Fibroblast of pulmonary artery (primary cell): ENCODE measurements at places on chromosomes 4 and X.
A peak's percentile ranks its signal among the peaks of the same experiment; 100 is the strongest.

GRCh38 chrX:147894366-147894963 is 17.3 kb upstream of the FMR1 start:
- peak; percentile 20 for DNase-seq

GRCh38 chr4:137655302-137655701 is 123.0 kb upstream of the PCDH18 start:
- no peak for DNase-seq

DNA sequence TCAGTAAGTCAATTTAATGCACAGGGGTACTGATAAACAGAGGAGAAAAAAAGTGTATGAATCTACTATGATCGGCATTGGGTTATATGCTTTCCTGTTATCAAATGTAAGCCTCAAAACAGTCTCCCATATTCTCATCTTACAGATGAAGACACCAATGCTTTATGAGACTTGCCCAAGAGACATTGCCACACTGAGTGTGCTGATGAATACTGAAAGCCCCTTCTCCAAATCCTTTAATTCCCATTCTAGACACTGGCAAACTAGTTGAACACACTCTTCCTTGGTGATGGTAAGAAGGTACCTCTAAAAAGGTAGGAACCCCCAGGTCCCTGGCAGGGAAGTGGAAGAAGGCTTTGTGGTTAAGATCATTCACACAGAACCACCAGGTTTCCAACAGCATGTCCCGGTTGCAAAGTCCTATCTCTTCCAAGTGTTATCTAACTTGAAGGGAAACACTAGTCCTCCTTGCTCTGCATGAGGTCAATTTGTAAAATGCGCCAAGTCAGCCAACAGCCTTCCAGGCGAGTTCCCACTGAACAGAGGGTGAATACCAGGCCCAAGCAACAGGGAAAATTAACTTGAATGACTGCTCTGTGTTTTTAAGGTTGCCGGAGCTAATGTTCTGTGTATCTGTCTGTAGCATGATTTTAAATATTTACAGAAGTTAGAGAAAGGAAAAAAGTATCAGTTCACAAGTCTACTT is 5.1 kb downstream of the SETD7 start:
- DNase-seq: peak; percentile 51

DNA sequence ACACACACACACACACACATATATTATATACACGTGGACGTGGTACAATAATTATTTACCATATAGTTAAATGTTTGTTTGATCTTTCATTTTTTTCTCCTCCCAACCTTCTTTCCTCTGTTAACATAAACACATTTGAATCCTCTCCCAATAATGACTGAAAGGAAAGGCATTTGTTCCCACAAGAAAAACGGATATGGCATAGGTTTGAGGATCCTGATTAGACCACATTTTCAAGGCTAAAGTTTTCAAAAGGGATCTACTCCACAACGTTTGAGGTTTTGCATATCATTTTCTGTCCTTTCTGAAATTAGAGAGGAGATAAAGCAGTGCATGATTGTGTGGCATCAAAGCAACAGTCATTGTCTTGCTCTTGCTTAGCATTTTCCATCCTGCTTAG is 1883.4 kb downstream of the STIM2 start:
- peak; percentile 1 for DNase-seq
